ENCODE measurements at places on chromosomes 5 and 9.

GRCh38 chr9:19630760-19631159 is 158.1 kb downstream of the SLC24A2 start:
- DNase-seq: no peak

GRCh38 chr5:114361724-114362196 is at the start of gene KCNN2:
Gene KCNN2 (plus strand): TSS chr5:114362070. CDS start chr5:114362140, 70 bp downstream.
- DNase-seq: peak; percentile 85

- DNase-seq: no peak
These were observed 24.2 kb upstream of the TMEM171 start for GRCh38 chr5:73096239-73096575.

DNA sequence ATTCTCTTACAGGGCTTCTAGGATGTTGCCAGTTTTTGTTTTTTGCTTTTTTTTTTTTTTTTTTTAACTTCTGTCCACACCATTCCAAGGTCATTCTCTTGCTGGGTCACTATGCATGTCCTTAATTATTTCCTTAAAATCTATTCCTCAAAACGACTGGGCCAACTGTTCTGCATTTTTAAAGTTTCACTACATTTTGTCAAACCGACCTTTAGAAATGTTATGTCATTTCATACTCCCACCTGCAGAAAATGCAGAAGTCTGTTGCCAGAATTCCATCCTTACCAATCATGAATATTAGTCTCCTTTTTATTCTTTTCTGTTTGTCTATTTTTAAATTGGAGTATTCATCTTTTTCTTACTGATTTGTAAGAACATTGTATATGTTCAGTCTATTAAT is 295.5 kb downstream of the ZSWIM6 start:
- DNase-seq: no peak

- DNase-seq: no peak
These were observed 222.5 kb upstream of the IL12B start for GRCh38 chr5:159552751-159553150.

DNA sequence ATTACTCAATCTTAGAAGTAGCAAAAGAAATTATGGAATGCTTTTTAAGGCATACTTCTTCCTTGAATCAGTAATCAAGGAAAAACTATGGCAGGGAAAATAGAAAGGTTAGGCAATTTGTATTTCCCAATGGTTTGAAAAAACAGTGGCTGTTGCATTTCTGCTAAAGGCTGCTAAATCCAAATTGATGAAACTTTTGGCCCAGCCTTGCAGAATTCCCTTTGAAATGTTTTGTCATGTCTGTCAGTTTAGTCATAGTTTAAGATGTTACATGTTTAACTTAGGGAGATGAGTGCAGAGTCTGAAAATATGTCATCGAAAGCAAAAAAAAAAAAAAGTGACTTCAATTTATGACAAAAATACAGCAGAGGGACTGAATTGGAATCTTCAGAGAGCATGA is 878.9 kb upstream of the WWC1 start:
- DNase-seq: peak; percentile 60

DNA sequence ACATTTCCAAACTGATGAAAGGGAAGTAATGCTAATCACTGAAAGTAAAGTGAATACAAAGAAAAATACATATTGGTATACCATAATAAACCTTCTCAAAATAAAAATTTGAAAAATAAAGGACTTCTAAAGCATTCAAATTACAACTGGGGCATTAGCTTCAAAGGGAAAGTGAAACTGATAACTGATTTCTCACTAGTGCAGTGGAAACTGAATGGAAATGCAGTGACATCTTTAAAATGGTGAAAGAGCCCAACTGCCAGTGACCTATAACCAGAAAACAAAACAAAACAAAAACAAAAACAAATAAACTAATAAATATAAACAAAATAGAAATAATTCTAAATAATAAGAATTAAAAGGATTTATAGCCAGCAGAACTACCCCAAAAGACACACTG is 297.5 kb upstream of the GRIN3A start:
- no peak for DNase-seq

GRCh38 chr5:90099099-90099498 is 310.5 kb downstream of the CETN3 start:
- DNase-seq: no peak

DNA sequence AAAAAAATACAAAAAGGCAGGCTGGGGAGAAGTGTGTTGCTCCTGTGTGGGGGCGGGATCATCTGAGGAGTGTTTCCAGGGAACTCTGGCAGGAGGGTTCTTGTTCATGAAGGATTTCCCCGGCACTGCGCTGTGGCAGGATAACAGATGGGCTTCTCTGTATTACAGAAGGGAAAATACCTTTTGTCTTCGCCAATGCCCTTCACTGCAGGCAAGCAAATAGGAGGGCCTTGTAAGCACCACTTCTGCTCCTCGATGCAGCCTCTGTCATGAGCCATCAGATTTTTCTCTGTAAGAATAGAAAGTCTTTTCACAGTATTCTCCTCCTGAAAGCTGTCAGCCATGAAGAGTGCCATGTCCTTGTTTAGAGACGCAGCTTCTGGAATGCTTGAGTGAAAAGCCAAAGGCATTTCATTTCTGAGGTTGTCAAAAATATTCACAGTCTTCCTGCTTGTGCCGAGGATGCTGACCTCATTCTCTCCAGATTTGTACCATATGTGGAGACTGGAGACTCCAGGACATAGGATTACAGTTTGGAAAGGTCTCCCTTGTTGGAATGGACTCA is 294.0 kb downstream of the YTHDC2 start:
- DNase-seq: peak; percentile 33

GRCh38 chr5:2598503-2598902 is 153.0 kb downstream of the IRX2 start:
- DNase-seq: no peak

GRCh38 chr9:99166149-99166548 is 55.6 kb downstream of the ALG2 start:
- no peak for DNase-seq

GRCh38 chr5:135136546-135136945 is 102.5 kb upstream of the PITX1 start:
- DNase-seq: no peak

All from spinal cord (tissue), 10 donors.